Pancreas (tissue), 10 donors: ENCODE measurements at places on chromosomes 16 and 17.

GRCh38 chr17:42512733-42513251 is 23.2 kb upstream of the NAGLU start:
- no peak overlapping the region for H3K4me3 ChIP-seq
- DNase-seq, result no peak
- peaks cover 25% of the 10 kb centered on the region for H3K36me3 ChIP-seq
- no peaks in the 10 kb centered on the region for H3K27me3 ChIP-seq
- H3K4me1 ChIP-seq, result peaks cover 2% of the 10 kb centered on the region

GRCh38 chr17:17201907-17202306 is 4.2 kb downstream of the PLD6 start:
- no peaks in the 10 kb centered on the region for H3K27me3 ChIP-seq
- DNase-seq, result no peak
- no peaks in the 10 kb centered on the region for H3K36me3 ChIP-seq
- H3K27ac ChIP-seq, result no peak overlapping the region
- H3K4me3 ChIP-seq, result no peak overlapping the region
- peaks cover 13% of the 10 kb centered on the region for H3K4me1 ChIP-seq

- no peaks in the 10 kb centered on the region for H3K27me3 ChIP-seq
- peak; percentile 42 for DNase-seq
- H3K4me3 ChIP-seq, result no peak overlapping the region
- H3K27ac ChIP-seq, result no peak overlapping the region
- no peaks in the 10 kb centered on the region for H3K4me1 ChIP-seq
These were observed 647.7 kb upstream of the SOX9 start for GRCh38 chr17:71472809-71473789.

DNA sequence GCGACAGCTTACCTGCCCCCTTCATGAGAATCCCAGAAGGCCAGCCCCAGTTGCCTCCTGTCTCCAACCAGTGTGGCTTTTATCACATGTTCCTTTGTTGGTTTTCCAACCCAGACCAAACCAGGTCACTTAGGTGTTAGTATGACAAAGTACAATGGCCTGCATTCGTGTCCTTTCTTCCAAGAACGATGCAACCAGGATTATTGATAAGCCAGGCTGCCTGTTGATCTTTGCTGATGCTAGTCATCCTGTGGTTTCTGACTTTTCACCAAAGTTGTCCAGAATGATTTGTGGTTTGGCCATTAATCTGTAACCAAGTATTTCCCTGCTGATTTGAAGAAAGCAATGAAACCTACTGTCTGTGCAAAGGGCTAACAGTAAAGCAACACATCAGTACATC is 191.4 kb downstream of the CYLD start:
- no peak for DNase-seq
- H3K27ac ChIP-seq, result no peak overlapping the region
- H3K36me3 ChIP-seq, result no peaks in the 10 kb centered on the region
- no peaks in the 10 kb centered on the region for H3K27me3 ChIP-seq
- H3K4me1 ChIP-seq, result no peaks in the 10 kb centered on the region
